Foreskin keratinocyte (primary cell): ENCODE measurements at places on chromosomes 2 and 18. TPM values are rescaled to one million over a fixed set of nuclear protein-coding genes. Genes with fewer than 3 reads are reported as not detected.

TMEM17 gene
- total RNA-seq, result 2.3 and 2.5 TPM in 2 replicates

GRCh38 chr2:241759067-241759807 lies 17.4 kb upstream of the GAL3ST2 start:
- DNase-seq, result no peak

GRCh38 chr2:146259816-146260215 lies 1585.0 kb upstream of the ACVR2A start:
- no peak for DNase-seq

- no peak for DNase-seq
Measured at GRCh38 chr2:199329466-199329865, 128.3 kb downstream of the SATB2 start.

GRCh38 chr2:192098814-192099491 lies 95.8 kb downstream of the TMEFF2 start:
- DNase-seq, result no peak

- no peak for DNase-seq
Measured at GRCh38 chr2:144541396-144541795, 21.5 kb upstream of the ZEB2 start.

GRCh38 chr2:151670346-151670745 lies 63.9 kb downstream of the NEB start:
- no peak for DNase-seq

DNA sequence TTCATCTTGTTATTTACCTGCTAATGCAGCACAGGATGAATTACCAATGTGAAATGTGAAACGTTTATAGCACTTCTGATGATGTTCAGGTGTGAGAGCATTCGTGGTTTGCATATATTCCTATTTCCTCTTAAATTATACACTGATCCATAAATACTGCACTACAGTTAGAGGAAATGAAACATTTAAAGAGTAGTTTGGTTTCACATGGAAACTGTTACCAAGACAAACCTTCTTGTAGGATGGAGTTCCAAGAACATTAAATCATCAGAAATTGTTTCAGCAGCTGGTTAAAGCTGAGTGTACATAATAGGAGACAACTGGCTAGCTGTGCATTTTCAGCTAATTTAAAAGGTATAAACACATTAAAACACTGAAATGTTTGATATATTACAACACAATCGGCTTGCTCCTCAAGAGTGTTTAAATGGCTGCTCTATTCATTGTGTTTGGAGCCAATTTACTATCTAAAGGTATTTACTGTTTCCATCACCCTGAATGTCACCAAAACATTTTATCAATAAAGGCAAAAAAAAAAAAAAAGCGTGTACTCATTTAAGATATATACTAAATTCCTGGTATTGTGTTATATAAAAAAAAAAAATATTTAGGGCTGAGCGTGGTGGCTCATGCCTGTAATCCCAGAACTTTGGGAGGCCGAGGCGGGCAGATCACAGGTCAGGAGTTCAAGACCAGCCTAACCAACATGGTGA lies 100.6 kb downstream of the DYM start:
- DNase-seq, result peak; percentile 64

ALK gene
- total RNA-seq, result not detected in 2 replicates

DNA sequence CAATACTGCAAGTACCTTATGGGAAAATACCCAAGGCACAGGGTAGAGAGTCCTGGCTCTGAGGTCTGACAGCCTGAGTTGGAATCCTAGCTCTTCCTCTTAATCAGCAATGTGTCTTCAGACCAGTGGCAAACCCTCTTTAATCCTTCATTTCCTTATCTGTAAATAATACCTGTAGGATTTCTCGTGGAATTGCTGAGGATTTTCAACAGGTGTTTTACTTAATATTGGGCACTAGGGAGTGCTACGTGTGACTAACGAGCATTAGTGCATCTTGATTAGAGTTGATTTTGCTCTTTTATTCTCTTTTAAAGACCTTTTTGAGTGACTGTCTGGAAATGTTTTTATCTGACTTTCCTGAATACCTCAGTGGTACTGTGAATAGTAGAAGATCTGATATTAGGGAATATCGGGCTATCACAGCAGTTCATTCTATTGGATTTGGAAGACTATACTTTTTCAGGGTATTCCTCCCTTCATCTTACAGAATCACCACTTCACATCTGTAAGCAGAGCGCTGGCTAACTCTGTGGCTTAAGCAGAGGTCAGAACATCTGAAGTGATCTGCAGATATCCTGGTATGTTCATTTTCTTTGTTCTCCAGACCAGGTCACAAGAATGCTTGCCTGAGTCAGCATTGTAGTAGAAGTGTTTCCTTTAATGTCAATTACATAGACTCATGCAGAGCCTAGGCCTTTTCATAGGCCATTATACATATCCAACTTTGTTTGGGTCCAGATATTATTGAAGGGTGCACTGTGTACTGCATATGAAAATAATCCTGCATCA lies 49.1 kb downstream of the ARHGAP28 start:
- DNase-seq, result no peak

GRCh38 chr18:79608535-79608934 lies 71.1 kb upstream of the CTDP1 start:
- DNase-seq, result no peak

DNA sequence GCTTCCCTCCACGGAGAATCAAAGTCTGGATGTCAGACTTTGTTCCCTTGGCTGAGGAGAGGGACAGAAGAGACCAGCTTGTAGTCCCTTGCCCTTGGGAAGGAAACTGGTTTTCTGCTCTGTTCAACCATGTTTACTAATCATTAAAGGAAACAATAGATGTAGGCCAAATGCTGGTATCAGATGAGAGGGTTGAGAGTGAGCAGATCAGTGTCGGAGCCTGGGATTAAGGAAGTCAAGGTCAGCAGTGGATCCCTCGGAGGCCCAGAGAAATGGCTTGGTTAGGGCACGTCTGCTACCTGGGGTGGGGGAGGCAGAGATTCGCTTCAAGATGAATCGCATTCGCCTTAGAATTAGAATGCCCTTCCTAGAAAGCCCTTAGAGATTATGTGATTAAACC lies 109.1 kb downstream of the MYCN start:
- DNase-seq, result no peak

- peak; percentile 19 for DNase-seq
Measured at GRCh38 chr2:165239230-165239629, at the start of gene SCN2A. SCN2A (plus strand) TSS chr2:165239414; CDS start chr2:165295824, 56,410 bp downstream.

- DNase-seq, result no peak
Measured at GRCh38 chr2:191569025-191569424, 108.9 kb upstream of the NABP1 start.

CHRNG gene
- not detected in 2 replicates for total RNA-seq

GRCh38 chr18:12750076-12750714 lies 47.4 kb downstream of the PSMG2 start:
- DNase-seq, result peak; percentile 77

KIF5C gene
- 0.07 and 0.11 TPM in 2 replicates for total RNA-seq

GRCh38 chr2:203463266-203463678 lies 71.8 kb downstream of the RAPH1 start:
- no peak for DNase-seq

DNA sequence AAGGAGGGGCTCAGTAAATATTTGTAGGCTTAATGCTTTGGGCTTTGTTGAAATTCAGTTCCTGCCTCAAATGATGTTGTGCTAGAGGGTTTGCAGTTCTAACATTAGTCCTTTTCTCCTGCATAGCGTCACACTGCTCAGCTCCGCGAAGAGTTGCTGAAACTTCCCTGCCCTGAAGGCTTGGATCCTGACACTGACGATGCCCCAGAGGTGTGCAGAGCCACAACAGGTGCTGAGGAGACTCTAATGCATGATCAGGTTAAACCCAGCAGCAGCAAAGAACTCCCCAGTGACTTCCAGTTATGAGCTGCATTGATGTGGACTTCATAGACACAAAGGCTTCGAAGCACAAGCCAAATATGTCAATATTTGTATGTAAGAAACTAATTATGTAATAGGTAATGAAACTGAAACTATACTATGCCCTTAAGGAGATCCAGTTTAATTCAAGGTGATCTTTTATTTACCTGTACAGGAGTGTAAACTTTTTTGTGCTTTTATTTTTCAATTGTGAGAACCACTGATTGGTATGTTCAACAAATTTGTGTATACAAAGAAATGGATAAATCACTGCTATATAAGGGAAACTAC lies 10.2 kb upstream of the TTC27 start:
- DNase-seq, result no peak

SPAST gene
- 12.7 and 13.6 TPM in 2 replicates for total RNA-seq

LINC00305 gene
- total RNA-seq, result not detected in 2 replicates

LTBP1 gene
- total RNA-seq, result 2.8 and 8.9 TPM in 2 replicates

GRCh38 chr18:73670524-73670923 lies 477.1 kb downstream of the FBXO15 start:
- peak; percentile 94 for DNase-seq

GRCh38 chr2:43540021-43540779 lies 55.6 kb downstream of the THADA start:
- DNase-seq, result peak; percentile 79

DNA sequence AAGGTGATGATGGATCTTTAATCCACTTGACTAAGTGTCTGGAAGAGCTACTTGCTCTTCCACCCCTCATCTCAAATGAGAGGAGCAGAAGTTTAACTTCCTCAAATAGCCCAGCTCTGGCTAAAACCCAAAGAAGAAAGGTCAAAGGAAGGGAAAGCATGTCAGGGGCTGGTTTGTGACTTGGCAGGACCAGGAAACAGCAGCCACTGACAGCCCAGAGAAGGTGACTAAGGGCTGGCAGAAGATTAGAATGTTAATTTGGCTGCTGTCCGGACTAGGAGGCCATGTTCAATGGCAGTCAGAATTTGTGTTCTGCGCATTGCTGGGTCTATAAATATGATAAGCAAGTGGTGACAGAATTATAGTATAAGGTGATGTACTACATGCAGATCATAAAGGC lies 386.2 kb downstream of the SETBP1 start:
- no peak for DNase-seq

GCG gene
- not detected in 2 replicates for total RNA-seq

GRCh38 chr18:7871560-7872456 lies 304.7 kb downstream of the PTPRM start:
- DNase-seq, result peak; percentile 75

DNA sequence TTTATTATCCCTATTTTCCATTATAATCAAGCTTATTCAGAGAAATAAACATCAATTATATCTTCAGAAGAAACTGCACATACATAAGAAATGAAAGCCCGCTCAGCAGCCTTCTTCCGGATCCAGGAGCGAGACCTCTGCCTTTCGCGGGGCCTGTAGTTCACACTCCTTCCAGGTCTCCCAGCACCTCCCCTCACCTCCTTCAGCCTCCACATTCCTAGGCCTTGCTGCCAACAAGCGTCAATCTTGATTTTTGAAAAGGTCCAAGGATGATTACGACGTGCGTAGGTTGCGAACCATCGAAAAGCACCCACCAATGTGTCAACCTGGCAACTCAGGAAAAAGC lies 355 bp upstream of the KIDINS220 start:
- no peak for DNase-seq
